ENCODE measurements at places on chromosomes 12 and 14.

- DNase-seq, result peak; percentile 74
These were observed 19.7 kb upstream of the NGB start for GRCh38 chr14:77290705-77291104.

- DNase-seq, result no peak
These were observed 91.4 kb upstream of the CPM start for GRCh38 chr12:69024413-69024812.

DNA sequence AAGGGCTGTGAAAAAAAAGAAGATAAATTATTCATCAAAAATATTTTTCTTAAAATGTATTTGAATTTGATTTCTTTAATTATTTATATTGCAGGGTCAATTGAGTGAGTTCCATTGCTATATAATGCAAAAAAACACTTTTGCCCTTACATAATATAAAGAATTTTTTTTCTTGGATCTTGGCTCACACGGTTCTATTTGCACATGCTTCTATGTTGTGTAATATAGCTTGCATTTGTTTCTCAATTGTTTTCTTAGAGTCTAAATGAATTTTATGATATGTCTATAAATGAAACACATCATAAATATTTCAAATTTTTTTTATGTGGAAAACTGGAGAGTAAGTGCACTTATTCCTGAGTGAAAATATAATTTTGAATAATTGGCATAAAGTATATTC, 694.2 kb downstream of the SLC6A15 start:
- no peak for DNase-seq

DNA sequence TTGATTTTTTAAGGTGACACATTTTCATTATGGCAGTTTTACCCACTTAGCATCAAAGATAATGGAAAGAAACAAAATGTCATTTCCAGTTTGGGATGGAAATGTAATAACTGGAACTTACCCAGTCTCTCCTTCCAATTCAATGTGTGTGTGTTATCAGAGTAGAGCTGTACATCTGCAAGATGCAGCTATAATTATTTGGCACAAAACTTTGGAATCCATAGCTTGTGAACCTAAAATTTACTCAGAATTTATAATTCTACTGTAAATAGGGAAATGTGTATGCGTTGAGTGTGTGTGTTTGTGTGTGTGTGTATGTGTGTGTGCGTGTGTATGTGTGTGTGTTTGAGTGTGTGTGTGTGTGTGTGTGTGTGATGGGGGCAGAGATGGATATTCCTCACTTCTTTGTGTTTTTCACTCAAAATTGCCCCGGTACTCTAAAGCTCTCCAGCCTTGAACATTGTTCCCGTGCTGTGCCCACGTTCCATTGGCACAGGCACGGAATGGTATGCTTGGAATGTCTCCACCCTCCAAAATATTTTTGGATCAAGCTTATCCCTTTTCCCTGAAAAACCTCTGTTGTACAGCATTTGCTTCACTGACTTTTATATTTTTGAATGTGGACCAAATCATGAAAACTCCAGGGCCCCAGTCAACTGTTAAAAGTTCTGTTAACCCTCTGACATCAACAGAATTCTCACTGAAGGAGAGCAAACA, 150.2 kb upstream of the BMP4 start:
- no peak for DNase-seq

DNA sequence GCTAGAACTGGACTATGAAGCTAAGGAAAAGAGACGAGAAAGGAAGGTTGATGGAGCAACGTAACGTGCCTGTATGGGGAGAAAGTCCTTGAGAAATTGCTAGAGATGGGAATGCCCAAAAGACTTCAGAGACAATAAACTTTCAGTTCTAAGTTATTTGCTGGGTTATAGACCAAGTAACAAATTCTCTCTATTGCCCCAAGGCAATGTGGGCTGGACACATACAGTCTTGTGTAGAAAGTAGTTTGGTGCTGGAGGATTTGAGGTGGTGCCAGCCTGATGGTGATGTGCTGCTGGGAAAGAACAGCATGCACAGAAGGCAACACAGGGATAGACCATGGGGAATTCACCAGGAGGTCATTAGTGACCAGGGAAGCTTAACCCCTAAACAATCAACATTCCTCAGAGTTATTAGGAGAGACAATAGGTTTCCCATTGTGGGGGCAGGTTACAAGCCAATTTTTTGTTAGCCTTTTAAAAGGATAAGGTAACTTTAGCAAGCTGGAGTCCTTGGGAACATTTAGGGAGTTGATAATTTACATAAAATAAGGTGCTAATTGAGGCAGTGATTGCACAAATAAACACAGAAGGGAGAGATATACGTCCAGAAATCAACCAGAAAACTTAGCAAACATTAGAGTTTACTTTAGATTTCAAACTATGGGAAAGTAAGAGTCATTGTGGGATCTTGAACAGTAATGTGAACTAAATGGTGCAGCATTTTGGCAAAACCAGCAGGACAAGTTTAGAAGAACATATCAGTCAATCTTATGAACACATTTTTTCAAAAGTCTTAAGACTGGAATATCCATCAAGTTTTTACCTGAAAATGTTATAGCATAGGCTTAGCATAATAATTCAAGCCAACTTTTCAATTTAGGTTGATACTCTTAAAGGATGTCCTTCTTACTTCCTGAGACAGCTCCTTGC, 61.4 kb downstream of the LMNTD1 start:
- DNase-seq, result no peak

DNA sequence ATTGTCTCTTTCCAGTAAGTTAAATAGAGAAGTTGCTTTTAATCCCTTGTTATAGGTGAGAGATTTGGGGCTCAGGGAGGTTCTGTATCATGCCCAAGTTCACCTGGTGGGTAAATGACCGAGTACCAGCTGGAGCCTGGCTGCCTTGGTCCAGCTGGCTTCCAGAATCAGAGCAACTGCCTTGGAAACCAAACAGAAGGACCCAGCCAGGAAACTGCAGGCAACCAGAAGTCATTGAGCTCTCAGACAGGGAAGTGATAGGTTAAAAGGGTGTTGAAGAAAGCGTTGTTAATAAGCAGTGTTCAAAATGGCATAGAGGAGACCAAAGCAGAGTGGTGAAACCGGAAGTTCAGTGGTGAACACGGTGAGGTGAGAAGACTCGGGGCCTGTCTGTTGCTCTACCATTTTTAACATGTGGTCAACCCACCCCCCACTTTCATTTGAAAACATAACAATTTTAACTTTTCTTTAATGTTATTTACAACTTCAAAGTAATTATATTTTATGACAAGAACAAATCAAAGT, 54.9 kb downstream of the PLEKHG7 start:
- DNase-seq, result no peak

GRCh38 chr14:68518761-68519670, 273.9 kb downstream of the ZFP36L1 start:
- no peak for DNase-seq

DNA sequence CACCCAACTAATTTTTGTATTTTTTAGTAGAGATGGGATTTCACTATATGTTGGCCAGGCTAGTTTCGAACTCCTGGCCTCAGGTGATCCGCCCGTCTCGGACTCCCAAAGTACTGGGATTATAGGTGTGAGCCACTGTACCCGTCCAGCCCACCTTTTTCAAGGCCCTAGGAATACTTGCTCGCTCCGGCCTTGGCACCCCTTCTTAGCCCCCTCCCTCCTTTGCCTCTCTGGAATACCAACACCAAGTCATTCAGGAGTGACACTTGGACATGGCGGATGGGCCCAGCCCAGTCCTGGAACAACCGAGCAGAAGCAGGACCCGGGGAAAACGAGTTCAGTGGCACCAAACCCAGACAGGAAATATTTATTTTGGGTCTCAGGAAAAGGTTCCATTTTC, 29.1 kb downstream of the PLEKHG3 start:
- DNase-seq, result no peak

DNA sequence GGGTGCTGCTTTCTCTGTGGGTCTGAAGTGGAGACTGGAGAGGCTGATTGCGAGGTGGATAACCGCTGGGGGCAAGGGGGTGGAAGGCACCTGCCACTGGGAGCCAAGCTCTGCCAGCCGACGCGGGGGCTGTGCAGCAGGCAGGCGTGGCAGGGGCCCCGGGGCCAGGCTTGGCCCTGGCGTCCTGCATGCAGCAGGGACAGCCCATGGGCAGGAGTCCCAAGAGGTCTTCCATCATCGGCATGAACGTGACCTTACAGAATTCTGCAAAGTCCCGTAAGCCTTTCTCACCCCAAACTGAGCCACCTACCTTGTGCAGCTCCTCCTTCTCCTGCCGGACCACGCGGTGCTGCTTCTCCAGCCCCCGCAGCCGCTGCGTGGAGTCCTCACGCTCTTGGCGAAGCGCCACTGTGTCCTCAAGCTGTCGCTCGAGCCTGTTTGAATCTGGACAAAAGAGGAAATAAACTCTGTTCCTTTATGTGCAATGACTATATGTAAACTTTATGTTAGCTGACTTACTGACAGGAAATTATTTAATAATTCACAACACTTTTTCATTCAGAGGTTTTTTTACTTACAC, 51.3 kb downstream of the AMN start:
- no peak for DNase-seq

GRCh38 chr12:76237086-76237701, 111.0 kb downstream of the BBS10 start:
- DNase-seq, result no peak

GRCh38 chr14:22482782-22483553, 106.1 kb downstream of the DAD1 start:
- DNase-seq, result no peak
